ENCODE measurements at places on chromosomes 4 and X. TPM values are rescaled to one million over a fixed set of nuclear protein-coding genes. Genes with fewer than 3 reads are reported as not detected.
A peak's percentile ranks its signal among the peaks of the same experiment; 100 is the strongest.

Gene SHROOM2
- 1.1 TPM for polyA plus RNA-seq

GRCh38 chrX:19540076-19540475 lies 24.8 kb upstream of the MAP3K15 start:
- no peak for DNase-seq

DNA sequence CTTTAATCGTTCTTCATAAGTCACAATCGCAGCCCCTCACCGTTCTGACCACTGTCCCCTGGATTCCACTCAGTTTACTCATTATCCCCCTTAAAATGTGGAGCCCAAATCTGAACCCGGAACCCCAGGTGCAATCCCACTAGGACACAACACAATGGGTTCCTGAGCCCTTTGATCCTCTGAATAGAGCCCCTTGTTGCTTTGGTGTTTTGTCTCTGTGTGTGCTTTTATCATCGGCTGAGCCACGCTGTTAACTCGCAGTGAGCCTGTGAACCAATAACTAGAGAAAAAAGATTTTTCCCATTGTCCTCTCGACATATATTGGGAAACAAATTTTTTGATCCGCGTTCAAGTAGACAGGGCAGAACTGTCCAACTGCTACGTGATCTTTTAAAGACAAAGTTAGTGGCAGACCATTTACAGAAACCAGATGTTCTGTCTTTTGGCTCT lies 617 bp upstream of the PDHA1 start:
- DNase-seq: no peak

Gene RTL3
- 0.59 TPM for polyA plus RNA-seq

- no peak for DNase-seq
Measured at GRCh38 chr4:145605941-145606340, 13.2 kb upstream of the MMAA start.

Gene TASL
- not detected for polyA plus RNA-seq

DNA sequence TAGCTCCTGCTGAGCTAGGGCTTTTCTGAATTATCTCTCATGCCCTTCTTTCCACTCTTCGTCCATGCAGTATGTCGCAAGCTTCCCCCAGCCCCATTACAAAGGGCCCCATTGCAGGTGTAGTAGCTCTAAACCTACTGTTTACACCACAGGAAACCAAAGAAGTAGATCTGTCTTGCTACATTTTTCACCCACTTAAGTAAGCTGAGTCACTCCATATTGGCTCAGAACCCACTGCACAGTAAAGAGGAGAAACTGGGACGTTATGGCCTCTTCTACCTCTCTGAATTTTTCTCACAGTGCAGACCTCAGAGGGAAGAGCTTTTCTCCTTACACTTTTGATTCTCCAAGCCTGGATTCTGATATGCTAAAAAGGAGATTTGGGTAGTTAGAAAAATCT lies 200.2 kb downstream of the SMARCA1 start:
- DNase-seq: no peak

DNA sequence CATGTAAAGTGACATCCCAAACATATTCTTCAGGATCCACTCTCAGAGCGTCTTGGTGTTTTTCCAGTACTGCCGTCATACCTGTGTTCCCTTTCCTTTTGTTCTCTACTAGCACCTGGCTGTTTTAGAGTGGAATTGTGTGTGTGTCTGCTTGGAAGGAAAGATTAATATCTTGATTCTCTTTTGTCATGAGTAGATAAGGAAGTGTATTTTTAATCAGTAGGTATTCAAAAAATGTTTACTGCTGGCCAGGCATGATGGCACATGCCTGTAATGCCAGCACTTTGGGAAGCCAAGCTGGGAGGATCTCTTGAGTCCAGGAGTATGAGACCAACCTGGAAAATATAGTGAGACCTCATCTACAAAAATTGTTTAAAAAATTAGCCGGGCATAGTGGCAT lies 198.8 kb downstream of the CBR4 start:
- DNase-seq: no peak

DNA sequence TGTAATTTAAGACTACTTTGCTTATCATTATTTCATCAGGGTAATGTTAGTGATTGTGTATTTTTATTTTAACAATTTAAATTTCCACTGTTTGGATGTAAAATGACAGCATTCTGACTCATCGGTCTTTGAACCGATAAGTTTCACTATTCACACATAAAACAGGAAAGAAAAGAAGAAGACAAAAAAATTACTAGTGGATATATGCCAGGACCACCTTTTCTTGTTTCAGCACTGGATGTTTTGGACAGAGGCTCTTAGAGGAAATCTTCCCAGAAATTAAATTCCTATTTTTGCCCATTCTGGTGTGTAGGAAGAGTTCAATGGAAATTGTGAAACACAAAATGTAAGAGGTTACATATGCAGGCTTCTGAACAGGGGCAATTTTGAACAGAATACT lies 57.4 kb downstream of the VEGFC start:
- DNase-seq: no peak

DNA sequence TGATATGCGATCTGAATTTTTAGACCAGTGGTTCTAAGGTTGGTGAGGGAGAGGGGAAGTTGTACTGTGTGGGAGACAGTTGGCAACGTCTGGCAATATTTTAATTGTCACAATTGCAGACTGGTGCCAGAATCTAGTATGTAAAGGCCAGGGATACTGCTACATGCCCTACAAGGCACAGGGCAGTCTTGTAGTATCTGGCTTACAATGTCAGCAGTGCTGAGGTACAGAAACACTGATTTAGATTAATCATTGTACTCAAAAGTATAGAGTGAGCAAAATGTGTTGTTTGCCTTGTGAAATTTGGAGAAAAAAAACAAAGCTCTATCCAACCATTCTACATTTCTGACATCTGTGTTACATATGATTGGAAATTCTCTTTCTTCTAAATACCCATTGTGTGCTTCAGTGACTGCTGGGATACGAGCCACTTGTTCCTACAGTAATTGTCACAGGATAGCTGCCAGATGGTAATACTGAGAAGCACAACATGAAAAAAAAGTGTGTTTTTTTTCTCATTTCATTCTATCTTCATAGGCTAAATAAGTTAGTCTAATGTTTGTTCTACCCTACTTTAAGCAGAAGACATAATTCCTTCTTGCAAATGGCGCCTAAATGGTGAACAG lies 526.7 kb upstream of the AGA start:
- no peak for DNase-seq

DNA sequence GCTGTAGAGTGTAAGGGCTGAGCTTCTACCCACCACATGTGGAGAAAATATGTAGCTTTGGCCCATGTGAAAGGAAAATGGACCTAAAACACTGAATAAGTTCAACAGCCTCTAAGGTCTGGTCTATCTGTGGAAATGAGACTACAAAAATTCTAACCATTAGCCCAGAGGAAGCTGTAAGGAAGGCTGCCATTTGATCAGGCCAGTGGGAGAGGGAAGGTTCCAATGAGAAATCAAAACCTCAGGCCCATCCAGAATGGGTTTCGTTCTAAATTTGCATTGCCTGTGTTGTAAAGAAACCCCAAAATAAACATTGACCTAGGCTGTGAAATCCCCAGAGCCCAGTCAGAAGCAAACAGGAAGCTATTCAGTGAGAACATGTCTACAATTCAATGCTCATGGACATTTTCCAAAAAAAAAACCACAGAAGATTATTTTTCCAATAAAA lies 320.4 kb upstream of the SLC7A11 start:
- no peak for DNase-seq

DNA sequence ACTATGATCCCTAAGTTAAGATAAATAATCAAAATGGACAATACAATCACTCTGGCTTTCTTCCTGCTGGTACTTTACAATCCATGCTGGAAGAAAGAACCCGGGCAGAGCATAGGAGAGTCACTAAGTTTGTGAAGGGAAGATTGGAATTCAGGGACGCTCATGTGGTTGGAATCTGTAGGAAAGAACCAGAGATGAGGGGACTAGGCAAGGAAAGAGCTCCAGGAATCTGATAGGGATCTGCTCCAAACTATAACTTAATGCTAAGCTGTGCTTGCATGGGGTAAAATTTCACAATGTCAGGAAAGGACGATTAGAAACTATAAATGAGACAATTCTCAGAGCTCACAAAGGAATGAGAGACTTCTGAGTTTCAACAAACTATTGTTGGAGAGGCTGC lies 167.5 kb downstream of the ADGRA3 start:
- DNase-seq: peak; percentile 13

- no peak for DNase-seq
Measured at GRCh38 chrX:152641996-152642395, 4.3 kb downstream of the GABRQ start.

Gene TRIM61
- 1.3 TPM for polyA plus RNA-seq

GRCh38 chrX:45232139-45232538 lies 31.5 kb upstream of the DIPK2B start:
- DNase-seq: no peak

Gene RAI2
- polyA plus RNA-seq: not detected

Gene CT45A9
- not detected for polyA plus RNA-seq

- no peak for DNase-seq
Measured at GRCh38 chr4:26386386-26386785, 65.6 kb downstream of the RBPJ start.

GRCh38 chrX:54494989-54495813 lies 833 bp downstream of the FGD1 start:
- DNase-seq: no peak

Gene DDX53
- polyA plus RNA-seq: not detected

- no peak for DNase-seq
Measured at GRCh38 chr4:137370679-137371078, 161.6 kb downstream of the PCDH18 start.

- no peak for DNase-seq
Measured at GRCh38 chrX:40953369-40953768, 131.9 kb upstream of the USP9X start.

- DNase-seq: no peak
Measured at GRCh38 chr4:75046641-75047040, 113.7 kb downstream of the PARM1 start.

Gene MTMR8
- not detected for polyA plus RNA-seq

Gene ARHGEF38
- polyA plus RNA-seq: not detected

GRCh38 chr4:101689220-101689619 lies 101.3 kb upstream of the BANK1 start:
- DNase-seq: no peak

DNA sequence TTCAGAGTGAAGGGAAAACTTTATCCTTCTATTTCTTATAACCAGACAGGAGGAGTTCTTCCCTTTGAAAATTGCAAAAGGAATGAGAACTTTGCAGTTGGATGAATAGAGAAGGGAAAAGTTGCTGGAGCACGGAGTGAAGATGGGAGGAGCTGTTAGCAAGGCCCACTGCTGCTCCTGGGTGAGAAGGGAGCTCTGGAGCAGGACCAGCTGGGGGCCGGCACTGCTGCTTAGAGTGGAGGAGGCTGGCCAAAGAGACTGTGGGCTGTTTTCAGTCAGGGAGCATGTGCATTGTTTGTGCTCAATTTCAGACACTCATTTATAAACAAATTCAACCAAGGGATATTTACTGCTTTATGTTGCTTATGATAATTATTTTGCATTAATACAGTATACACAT lies 164.2 kb downstream of the STIM2 start:
- DNase-seq: no peak

- DNase-seq: no peak
Measured at GRCh38 chr4:162938738-162939485, 227.8 kb downstream of the NAF1 start.

DNA sequence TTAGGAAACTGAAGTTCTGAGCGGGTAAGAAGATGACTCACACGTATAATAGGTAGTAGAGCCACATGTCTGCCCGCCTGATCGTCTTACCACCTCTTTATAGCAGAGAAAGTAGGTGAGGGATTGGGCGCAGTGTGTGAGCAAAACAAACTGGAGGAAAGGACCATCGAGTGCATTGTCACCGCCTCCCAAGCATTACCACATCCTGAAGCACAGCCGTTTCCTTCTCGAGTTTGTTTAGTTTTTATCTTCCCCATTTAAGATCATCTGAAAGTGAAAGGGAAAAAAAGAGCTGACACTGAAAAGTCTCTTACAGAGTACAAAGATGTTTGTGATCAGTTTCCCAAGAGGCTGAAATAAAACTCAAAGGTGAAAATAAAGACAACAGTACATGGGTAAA lies 14.8 kb downstream of the PDK3 start:
- no peak for DNase-seq

DNA sequence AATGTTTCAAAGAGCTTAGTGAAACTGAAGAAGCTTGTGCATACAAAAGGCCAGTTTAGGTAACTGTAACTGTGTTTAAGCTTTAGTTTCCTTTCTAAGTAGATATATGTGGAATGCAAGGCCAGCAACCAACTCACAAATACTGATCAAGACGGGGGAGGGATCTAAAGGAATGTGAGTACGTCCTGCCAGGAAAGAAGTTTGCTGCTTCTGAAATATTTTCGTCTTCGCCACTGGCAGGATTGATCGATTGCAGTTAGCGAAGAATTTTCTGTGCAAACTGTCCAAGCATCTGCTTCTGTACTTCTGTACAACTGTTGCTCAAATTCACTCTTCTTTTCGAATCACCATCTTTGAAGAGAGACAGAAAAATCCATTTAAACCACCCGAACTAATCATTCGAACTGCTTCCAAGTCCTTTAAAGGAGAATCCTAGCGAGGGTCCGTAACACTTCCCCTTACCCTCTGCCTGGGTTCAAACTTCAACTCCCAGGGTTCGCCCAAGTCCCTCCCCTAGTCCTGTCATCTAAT lies 373 bp upstream of the INTS6L start:
- no peak for DNase-seq

DNA sequence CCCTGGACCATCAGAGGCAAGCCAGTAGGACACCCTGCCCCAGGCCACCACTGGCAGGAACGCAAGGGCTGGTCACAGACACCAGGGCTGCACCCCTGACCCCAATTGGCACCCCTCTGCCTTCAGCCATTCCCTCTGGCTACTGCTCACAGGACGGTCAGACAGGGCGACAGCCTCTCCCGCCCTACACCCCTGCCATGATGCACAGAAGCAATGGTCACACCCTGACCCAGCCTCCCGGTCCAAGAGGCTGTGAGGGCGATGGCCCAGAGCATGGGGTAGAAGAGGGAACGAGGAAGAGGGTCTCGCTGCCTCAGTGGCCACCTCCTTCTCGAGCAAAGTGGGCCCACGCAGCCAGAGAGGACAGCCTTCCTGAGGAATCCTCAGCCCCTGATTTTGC lies 143.5 kb downstream of the SOWAHB start:
- no peak for DNase-seq

DNA sequence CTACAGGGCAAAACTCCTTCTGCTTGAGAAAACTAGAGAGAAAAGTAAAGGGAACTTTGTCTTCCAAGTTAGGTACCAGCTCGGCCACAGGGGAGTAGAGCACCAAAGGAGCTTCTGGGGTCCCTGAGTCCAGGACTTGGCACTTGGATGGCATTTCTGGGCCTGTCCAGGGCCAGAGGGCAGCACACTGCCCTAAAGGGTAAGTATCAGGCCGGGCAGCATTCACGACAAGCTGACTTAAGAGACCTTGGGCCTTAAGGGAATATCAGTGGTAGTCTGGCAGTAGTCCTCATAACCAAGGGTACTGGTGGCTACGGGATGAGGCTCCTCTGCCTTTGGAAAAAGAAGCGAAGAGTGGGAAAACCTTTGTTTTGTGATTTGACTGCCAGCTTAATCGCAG lies 632.7 kb downstream of the KLHL13 start:
- DNase-seq: no peak

Gene PNMA6F
- not detected for polyA plus RNA-seq

DNA sequence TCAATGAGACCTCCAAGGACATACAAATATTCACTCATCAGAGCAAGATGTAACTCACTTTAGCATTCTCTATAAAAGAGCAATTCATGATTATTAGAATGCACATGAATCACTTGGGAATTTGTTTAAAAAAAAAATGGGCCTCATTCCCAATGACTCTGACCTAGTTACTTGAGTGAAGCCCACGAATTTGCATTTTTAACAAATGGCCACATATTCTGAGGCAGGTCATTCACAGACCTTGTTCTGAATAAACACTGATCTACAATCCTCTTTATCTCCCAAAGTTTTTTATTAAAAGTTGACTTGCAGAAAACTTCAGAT lies 255.1 kb upstream of the VEGFC start:
- no peak for DNase-seq

GRCh38 chrX:41720125-41720779 lies 3.7 kb upstream of the GPR82 start:
- DNase-seq: no peak

Gene IL2
- polyA plus RNA-seq: not detected
